PC-3 (cell line): ENCODE measurements at places on chromosomes 3 and 15.

GRCh38 chr3:101379658-101380376 lies 59.4 kb upstream of the IMPG2 start:
- no peak for DNase-seq

GRCh38 chr15:75739791-75740190 lies 27.1 kb upstream of the CSPG4 start:
- DNase-seq: no peak

DNA sequence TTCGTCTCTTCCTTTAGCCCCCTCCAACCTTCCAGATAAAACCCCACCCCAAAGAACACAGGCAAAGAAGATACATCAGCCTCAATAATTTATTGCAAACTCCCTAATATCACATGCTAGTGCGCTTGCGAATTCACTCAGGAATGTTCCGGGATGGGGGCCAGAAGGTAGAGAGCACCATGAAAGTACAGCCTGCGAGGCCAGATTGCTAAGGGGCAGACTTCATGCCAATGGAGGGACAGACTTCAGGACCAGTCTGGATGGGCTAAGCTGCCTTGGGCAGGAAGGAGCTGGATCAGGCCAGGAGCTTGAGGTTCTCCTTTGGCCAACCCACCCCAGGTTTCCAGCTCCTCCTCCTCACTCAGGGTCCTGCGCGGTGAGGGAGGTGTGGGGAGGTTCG lies 13.4 kb downstream of the CIDEC start:
- no peak for DNase-seq

- DNase-seq: no peak
Measured at GRCh38 chr3:34361921-34362320, 563.5 kb downstream of the PDCD6IP start.

DNA sequence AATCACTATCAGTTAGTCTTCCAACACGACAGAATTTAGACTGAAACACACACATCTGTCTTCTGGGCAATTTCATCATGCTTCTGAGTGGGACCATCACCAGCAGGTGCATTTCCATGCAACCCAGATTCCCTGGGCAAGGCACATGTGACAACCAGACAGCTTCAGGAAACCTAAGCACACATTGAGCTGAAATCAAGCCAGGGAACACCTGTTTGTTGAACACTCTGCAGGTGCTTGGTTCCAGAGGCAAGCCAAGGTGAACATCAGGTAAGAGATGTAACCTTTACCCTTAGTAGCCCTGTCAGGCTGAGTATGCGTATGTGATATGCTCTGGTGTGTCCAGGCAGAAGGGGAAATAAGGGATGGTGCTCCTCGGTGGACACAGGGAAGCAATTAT lies 3.3 kb upstream of the PSMD2 start:
- DNase-seq: no peak

DNA sequence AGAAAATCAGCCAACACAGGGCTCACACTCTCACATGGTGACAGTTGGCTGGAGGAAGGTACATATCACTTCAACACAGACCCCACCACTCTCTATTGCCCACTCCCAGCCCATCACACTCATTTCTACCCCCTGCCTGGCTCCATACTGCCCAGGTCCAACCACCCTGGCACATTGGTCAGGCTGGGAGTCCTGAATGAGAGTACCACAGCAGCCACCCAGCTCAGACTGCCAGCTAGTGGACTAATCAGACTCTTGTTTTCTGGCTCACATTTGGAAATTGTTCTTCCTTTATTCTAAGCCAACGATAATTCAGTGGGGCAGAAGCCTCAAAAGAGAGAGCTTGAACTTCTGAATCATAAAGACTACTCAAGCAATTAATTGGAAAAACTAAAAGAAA lies 20.0 kb downstream of the MRPL46 start:
- no peak for DNase-seq

DNA sequence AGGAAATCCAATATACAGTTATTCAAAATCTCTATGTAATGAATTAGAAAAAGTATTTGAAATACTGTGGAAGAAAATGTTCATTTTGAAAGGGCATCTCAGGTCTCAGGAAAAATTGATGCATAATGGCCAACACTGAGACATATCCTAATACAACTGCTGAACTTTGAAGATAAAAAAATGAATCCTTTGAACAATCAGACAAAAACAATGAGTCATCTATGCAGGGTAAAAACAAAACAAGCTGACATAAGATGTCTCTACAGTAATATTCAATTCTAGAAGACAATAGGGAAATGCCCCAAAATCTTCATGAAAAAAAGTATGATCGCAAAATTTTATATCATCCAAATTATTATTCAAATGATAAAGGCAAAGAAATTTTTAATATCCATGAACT lies 34.0 kb upstream of the ZNF280D start:
- no peak for DNase-seq

GRCh38 chr3:189027626-189028155 lies 144.1 kb upstream of the TPRG1 start:
- DNase-seq: no peak

DNA sequence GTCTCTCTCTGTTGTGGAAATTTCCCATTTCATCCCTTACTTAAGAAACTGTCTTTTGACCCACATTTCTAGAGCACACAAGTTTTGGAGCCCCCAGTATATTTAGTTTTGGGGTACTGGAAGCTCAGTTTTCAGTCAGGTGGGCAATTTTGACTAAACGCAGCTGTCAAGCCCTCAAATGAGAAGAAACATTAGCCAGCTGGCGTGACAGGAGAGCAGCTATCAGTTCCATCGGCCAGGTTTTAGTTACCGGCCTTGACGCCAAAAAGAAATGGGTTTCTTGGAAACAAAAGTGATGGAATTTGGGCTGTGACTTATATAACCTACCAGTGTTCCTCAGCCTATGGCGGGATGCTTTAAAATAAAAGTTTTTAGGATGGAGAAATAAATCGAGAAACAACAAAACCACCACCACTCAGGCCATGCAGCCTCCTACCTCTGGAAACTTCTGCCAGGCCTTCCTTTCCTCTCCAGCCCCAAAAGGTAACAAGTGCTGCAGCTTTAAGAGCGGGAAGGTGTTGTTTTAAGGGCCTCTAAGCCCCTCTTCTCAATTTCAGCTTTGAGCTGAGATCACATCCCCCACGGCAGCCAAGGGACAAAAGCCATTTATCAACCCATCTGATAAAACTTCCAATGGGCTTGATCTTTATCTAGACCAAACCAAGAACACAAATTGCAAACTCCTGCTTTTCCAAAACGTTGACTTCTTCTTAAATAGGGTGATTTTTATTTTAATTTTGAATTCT lies 18.3 kb downstream of the RGMA start:
- DNase-seq: no peak

DNA sequence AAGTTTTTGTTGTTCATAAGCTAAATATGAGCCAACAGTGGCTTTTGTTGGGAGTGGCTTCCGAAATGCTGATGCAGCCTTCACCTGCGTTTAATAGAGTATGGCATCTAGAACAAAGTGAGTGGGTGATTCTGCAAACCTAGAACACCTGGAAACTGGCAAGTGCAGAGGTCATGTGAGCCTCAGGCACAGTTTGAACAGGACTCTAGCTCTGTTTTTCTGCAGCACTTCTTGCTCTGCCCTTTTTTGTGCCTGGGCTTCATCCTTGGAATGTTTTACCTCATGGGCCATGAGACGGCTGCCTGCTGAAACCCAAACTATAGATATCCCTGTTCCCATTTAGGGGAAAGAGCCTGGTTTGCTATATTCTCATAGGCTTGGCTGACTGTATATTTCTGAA lies 73.5 kb downstream of the LPP start:
- DNase-seq: no peak

GRCh38 chr15:55587321-55588069 lies 650 bp downstream of the PYGO1 start:
- peak; percentile 28 for DNase-seq

GRCh38 chr15:99019558-99020540 lies 12.3 kb upstream of the PGPEP1L start:
- DNase-seq: peak; percentile 61

- DNase-seq: no peak
Measured at GRCh38 chr3:108123326-108123725, 32.5 kb upstream of the CD47 start.

DNA sequence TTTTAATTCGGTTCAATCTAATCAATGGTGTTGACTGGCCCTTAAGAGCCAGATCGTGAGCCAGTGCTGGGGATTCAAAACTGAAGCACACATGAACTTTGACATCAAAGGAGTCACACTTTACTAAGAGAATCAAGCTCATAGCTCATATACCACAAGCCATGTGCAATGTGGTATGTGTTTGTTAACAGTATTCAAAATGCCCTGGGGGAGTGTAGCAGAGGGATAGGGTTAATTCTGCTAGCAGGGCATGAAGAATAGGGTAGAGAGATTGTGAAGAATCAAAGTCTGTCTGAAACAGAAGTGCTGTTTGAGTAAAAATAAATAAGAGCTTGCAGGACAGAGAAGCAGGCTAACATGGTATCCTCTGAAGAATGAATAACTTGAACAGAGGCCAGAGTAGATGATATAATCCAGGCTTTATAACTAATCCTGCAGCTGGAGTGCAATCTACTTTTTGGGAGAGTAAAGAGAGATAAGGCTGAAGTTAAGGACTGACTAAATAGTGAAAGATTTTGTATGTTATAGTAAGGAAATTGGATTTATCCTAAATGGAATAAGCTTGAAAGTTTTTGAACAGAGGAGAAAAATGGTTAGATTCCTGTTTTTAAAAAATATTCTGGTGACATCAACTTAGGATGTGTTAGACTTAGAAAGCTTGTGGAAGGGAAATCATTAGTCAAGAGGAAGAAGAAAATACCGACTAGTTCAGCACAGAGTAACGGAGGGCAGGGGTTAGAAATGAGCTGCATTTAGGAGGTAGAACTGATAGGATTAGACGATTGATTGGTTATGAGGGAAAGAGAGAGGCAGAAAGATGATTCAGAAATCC lies 292.0 kb downstream of the NFKBIZ start:
- DNase-seq: peak; percentile 48

GRCh38 chr15:55789066-55789660 lies 46.2 kb upstream of the PRTG start:
- DNase-seq: peak; percentile 37

DNA sequence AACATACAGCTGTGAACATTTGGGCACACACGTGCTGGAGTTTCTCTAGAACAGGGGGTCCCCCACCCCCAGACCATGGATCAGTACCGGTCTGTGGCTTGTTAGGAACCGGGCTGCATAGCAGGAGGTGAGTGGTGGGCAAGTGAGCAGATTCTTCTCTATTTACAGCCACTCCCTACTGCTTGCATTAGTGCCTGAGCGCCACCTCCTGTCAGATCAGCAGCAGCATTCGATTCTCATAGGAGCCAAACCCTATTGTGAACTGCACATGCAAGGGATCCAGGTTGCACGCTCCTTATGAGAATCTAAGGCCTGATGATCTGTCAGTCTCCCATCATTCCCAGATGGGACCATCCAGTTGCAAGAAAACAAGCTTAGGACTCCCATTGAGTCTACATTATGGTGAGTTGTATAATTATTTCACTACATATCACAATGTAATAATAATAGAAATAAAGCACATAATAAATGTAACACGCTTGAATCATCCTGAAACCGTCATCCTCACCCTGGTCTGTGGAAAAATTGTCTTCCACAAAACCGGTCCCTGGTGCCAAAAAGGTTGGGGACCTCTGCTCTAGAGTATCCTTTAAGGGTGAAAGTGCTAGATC lies 25.8 kb downstream of the CHRM5 start:
- peak; percentile 68 for DNase-seq

DNA sequence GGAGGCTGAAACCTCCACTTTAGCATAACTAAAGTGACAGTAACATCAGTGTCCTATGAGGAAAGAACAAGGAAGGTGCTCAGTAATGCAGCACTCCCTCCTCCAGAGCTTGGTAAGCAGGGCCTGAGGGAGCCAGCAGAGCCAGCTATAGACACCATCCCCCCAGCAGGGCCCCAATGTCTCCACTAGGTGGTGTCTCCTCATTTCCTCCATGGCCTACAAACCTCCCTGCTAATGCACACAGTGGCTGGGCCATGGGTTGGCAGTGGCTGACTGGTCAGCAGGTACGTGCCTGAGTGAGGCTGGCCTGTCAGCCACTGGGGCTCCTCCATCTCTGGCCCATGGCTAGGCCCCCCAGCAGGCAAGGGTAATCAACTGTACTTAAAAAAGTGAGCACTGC lies 13.6 kb downstream of the MRPS25 start:
- DNase-seq: peak; percentile 62

- DNase-seq: no peak
Measured at GRCh38 chr3:26102376-26102775, 312.5 kb downstream of the OXSM start.

- DNase-seq: no peak
Measured at GRCh38 chr3:128128251-128128650, 4.6 kb upstream of the RUVBL1 start.

DNA sequence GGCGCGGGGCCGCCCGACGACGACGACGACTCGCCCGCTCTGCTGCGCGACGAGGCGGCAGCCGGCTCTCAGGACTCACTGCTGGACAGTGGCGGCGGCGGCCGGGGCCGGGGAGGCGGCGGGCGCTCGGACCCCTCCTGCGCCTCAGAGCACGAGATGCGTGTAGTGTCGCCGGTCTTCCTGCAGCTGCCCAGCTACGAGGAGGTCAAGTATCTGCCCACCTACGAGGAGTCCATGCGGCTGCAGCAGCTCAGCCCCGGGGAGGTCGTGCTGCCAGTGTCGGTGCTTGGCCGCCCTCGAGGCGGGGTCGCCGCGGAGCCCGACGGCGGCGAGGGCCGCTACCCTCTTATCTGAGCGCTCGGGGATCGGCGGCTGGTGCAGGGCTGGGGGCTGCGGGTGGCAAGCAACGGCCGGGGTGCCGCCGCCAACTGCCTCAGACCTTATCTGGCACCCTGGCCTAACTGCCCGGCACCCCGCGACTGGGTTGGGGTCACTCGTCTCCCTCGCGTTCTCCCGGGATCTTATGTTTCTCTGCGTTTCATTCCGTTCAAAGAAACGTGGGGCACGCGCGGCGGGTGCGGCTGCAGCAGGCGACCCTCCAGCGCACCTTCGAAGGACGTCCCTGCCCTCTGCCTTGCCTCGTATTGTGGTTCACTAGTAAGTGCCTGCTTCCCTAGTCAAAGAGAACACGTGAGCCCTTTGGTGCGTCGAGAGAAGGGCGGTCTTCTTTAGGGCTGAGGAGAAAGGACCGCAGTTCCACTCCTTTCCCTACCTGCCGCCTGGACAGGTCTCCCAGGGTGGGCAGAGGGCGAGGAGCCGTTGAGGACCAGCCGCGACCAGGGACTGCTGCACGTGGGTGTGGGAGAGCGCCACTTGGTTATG lies 1.0 kb downstream of the C3orf80 start:
- no peak for DNase-seq

DNA sequence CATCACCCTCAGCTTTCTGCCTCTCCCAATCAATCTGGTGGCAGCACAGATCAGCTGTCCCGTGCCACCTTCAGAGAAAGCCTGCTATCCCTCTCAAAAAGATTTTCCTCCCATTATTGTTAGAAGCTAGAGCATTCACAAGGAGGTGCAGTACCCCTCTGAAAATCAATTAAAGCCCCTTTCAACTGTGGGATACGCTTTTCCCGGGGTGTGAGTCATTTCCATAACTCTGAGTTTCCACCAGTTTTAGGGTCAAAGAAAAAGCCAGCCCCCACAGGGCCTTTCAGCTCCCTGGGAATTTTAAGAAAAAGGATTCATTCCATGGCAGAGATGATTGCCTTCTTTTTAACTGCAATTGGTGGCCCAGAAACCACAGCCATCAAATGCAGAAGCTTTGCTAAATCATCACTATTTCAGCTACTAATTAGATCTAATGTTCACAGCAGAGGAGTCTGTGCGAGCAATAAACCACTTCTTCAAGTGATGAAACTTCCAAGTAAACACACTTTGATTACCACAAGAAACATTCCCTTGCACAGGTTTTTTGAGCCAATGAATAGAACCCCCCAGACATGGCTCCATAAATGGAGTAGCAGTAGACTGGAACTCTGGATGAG lies 270.0 kb upstream of the TPRG1 start:
- no peak for DNase-seq
